ENCODE measurements at places on chromosomes 2 and 18.

- DNase-seq, result no peak
Measured at GRCh38 chr2:202098291-202098690, 25.2 kb downstream of the KIAA2012 start.

GRCh38 chr2:6916224-6916623, 988 bp upstream of the RNF144A start:
- no peak for DNase-seq

DNA sequence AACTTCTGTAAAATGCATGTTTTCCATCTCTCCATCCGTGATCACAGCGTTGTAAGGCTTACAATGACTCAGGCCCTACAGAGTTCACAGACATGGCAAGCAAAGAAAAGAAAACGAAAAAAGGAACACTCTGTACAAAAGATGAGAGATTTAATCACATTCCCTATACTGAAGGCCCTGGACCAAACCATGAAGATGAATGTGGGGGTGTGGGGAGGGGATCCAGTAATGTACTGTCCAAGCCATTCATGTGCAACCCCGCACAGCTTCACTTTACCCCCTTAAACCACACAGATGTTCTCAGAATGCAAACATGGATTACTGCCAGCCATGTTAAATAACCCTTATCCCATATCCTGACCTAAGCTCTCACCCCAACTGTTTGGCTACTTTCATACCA, 391.1 kb downstream of the NCKAP5 start:
- DNase-seq, result no peak

GRCh38 chr2:198595721-198596120, 791.3 kb downstream of the PLCL1 start:
- no peak for DNase-seq

- no peak for DNase-seq
Measured at GRCh38 chr18:45381282-45381681, 234.0 kb upstream of the SLC14A2 start.

- no peak for DNase-seq
Measured at GRCh38 chr2:110866466-110866865, 134.1 kb downstream of the ACOXL start.

DNA sequence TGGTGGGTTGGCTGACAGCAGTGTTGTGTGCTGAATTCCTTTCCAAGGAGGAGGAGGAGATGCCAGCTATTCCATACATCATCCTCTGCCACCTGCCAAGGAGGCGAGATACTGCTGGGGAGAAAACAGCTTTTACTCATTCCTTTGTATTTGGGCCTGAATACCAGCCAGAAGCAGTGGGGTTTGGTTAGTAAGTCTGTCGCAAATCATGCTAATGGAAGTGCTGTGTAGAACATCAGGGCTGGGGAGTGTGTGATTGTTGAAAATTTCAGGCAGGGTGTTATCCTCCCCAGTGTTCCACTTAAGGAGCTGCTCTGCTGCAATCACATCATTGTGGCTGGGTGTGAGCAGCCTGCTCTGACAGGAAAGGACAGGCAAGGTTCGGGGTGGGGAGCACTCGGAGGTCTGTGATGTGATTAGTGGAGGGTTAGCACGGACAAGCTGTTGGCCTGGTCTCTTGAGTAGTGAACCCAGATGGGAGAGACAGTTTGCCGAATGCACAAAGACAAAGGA, 128.2 kb upstream of the DLX2 start:
- no peak for DNase-seq

DNA sequence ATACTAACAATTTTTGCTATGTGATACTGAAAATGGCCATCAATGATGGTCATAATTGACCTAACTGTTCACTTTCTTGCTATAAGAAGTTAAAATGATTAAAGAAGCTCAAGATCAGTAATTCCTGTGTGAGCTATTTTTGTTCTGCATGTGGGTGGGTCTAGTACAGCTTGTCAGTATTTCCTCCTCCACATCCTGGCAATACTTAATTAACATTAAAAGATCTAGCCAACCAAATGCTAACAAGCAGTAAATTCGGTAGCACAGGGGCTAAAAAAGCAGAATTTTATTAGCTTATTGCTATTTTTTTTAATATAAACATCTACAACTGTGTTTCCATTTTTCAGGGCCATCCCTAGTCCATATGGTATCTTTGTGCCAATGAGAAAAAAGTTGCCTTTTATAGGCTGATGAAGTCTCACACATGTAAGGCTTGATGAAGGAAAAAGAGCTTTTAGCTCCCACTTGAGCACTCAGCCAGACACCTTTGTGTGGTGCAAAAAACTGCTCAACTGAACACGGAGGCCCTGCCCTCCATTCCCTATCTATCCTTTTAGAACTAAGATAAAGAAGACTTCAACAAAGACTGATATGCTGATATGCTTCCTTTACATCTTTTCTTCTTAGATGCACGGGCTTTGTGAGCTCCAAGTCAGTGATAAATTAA, 4.9 kb upstream of the PNO1 start:
- DNase-seq, result no peak

GRCh38 chr18:51617572-51618260, 420.2 kb upstream of the MEX3C start:
- DNase-seq, result no peak

- DNase-seq, result no peak
Measured at GRCh38 chr18:8912348-8913326, 189.9 kb upstream of the NDUFV2 start.

DNA sequence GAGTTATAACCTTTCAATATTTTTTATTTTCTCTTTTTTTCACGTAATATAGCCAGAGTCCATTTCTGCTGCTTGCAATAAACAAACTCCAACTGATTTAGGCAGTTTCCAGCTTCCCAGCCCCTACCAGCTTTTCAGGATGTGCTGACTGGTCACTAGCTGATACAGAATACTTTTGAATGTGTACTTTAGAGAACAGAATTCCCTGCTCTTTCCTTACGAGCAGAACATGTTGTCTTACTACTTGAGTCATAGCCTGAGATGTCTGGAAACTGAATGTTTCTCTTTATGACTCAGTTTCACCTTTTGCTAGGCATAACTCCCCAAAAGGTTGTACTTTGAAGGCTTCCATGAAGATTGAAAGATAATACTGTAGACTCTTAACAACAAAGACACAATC, 44.5 kb upstream of the KCNE4 start:
- no peak for DNase-seq

- no peak for DNase-seq
Measured at GRCh38 chr2:138979131-138979785, 199.1 kb upstream of the NXPH2 start.

DNA sequence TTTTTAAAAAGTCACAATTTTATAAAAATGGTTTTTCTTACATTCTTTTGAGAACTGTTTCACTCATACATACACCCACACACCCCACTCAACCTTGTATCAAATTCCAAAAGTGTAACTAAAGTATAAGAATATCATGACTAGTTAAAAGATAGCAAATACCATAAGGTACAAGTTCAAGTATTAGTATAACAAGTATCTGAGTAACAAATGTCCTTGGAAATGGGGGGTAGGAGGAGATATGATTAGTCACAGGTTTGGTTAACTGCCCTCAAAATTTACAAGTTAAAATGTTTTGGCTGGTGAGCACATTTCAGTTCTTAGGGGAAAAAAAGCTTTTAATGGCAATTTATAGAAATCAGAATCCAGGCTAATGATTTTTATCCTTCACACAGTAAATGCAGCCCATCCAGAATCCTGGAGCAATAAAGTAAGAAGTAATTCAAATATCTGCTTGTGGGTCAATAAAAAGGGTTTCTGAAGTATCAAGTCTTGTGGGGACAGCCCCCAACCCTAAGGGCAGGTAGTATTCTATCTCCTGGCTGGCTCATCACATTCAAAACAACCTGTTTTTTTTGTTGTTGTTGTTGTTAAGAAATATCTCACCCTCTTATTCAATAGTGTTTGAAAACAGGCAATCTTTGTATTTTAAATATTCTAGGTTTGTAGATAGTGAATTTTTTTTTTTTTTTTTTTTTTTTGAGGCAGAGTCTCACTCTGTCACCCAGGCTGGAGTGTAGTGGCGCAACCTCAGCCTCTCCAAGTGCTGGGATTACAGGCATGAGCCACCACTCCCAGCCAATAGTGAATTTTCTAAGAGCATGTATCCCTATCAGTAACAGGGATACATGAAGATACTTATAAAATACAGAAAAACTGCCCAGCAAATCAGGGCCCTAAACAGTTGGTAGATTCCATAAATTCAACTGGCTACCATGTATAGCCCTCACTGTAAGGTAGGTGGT, 14.5 kb downstream of the IAH1 start:
- no peak for DNase-seq

GRCh38 chr2:83630351-83630750, 828.7 kb downstream of the SUCLG1 start:
- DNase-seq, result no peak

DNA sequence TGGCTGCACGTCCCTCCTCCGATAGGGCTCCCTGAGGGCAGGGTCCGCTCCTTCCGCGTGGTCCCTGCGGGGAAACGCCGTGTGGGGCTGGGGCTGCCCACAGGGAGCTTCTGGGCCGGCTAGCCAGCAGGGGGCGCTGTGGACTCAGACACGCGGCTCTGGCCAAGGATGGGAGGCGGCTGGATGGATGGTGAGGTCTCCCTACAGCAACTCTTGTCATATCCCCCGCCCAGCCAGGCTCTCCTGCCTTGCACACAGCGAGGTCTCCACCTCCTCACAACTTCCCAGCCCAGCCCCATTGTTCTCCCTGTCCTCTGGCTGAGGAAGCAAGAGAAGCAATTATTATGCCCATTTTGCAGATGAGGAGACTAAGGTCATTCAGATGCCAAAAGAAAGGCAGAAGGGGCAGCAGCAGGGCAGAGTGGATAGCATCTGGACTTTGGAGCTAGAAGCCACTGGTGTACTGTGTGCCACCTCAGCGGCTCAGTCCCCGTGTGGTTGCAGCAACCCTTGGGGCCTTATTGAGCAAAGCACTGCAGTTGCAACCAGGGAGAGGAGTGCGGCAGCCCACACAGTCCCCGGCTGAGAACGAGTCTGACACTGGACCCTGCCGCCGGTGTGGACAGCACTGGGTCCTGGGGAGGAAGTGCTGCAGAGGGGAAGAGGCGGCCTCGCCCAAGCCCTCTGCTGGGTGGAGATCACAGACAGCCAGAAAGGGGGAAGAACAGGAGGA, 99.0 kb downstream of the ZFP36L2 start:
- DNase-seq, result no peak

- DNase-seq, result no peak
Measured at GRCh38 chr2:135786823-135787222, 45.2 kb downstream of the UBXN4 start.

- DNase-seq, result no peak
Measured at GRCh38 chr2:48779019-48779716, 23.6 kb upstream of the LHCGR start.

DNA sequence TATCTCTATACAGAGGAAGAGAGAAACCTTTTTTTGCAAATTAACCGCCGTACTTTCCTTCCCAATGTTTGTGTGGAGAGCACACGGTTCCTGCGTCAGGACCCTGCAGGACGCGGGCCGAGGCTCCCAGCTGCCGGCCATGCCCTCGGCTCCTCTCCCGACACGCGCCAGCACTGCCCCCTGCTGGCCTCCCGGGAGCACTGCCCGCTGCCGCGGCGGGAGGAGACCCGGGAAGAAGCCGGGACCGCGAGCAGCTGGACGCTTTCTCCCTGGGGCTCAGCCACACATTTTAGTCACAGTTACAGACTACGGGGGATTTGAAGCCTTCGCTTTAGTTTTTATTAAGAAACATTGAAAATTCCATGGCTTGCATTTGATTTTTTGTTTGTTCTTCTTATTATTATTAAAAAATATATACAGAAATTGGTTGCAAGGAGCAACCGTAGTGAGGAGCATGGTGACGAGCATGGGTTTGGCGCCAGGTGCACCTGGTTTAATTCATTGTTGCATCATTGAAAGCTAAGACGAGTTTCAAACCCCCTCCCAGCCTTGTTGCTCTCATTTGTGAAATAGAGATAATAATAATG, 401.2 kb downstream of the GALR1 start:
- DNase-seq, result peak; percentile 23

DNA sequence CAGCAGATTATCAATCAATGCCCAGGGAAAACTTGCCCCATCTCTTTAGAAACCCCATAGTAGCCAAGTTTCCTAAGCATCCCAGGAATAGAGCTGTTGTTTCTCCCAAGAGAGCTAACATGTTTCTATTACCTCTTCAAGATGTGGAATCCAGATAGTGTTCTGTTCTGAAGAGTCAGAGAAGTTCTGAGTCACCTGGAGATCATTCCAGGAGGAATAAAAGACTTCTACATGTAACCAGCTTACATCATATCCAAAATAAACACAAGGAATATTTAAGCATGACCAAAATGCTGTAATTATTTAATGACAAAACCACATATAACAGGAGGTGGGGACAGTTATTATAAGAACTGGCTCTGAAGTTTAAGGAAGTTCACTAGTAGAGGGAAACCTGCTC, 51.0 kb upstream of the GORASP2 start:
- no peak for DNase-seq

DNA sequence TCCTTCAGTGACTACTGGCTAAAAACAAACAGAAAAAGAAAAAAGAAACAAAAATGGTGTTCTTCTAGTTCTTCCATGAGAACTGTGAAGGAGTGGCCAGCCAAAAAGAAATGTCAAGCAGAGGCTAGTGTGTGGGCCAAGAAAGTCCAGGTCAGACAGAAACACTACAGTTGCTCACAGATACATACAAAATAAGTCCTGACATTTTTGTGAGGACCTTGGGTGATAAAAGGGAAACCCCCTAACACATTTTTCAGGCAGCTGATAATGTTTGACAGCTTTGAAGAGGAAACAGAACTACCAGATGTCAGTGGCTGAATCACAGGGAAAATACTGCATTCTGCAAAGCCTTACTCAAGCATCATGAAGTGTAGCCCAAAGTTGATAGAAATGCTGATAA, 28.1 kb downstream of the ARHGAP25 start:
- no peak for DNase-seq

DNA sequence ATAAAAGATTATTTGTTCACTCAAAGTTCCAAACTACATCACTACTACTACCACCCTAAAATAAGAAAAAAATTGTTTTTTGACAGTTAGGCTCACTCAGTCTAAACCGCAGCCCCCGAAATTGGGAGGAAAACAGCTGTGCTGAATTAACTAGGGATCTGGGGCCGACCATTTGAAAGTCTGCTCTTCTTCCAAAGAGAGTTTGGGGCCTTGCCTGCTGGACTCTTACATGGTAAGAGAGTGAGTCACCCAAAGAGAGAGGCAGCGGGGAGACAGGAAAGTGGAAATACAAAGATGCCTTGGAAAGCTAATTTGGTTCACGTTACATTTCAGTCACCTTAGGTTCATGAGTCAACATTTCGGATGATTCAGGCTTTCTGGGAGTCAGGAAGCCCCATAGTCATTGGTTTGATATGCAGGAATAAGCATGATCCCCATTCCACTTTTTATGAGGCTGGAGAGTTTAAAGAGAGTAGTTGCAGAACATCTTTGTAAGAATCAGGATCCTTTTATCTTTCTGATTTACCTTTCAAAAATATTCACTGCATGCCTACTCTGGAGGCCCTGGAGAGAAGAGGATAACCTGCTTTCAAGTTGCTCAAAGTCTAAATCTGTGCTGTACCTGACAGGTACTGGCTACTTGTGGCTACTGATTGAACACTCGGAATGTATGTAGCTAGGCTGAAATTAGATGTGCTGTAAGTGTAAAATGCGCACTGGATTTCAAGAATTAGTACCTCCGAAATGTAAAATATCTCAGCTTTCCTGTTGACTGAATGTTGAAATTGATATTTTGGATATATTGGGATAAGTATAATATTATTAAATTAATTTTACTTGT, 995 bp upstream of the RTN4 start:
- no peak for DNase-seq
